ENCODE measurements at places on chromosomes 11 and 22.

DNA sequence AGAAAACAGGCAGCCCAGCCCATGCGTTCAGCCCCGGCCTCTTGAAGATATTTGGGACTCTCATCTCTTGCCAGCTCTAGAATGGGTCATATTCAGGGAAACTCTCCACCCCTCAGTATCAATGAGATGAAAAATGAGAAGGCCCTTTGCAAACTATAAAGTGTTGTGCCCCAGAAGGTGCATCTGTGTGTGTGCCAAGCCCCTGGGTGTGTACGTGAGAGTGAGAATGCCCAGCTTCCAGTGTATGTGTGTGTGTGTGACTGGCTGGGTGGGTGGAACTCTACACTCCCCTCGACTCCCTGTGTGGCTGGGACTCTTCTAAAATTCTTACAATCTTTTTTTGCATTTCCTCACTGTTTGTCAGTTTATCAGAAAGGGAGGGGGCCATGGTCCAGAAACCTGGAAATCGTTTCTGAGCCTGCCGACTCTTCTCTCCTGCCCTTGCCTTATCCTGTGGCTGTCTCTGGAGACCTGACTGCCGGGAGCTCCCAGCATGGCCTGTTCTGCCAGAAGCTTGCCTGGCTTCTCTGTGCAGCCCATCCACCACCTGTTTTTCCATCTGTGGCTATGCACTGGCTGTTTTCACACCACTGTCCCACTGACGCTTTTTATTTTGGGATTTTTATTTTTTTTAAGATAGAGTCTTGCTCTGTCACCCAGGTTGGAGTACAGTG lies 1.2 kb downstream of the P2RY6 start:
- DNase-seq, result no peak

GRCh38 chr11:76667271-76667818 lies 3.2 kb downstream of the LRRC32 start:
- DNase-seq, result no peak

- DNase-seq, result no peak
Measured at GRCh38 chr22:49070501-49070900, 757.2 kb downstream of the BRD1 start.

DNA sequence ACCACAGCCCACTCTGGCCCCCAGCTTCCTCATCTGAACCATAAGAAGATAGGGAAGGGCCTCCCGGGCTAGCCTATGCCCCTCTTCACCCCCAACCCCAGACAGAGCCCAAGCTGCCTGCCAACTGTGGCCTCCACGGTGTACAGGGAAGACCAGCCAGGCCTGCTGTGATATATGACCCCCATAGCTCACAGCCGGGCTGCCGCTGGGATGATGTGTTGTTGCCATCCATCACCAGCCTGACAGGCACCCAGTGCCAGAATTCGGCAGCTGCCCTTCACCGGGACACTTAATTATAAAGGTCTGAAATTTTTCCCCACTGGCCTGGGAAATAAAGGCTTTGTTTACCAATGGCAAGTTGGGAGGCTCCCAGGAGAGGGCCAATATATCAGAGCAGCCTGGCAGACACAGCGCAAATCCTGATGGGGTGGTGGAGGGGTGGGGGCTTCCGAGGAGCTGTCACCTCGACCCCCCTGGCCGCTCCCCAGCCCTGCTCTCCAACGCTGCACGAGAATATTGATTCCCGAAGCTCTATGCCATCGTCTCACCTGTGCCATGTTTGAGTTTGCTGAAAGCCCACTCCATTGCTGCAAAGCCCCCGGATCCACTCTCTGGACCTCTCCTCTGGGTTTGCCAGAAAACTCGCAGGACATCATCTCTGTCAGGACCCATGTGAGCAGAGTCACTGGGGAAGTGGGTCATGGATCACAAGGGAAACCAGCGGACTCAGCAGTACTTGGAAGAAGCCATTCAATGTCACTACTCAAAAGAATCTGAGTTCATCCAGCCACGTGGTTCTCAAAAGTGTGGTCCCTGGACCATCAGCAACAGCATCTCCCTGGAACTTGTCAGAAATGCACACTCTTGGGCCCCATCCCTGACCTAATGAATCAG lies 296.9 kb downstream of the MN1 start:
- DNase-seq, result no peak

GRCh38 chr11:93744669-93745004 lies 3.2 kb downstream of the C11orf54 start:
- DNase-seq, result no peak

DNA sequence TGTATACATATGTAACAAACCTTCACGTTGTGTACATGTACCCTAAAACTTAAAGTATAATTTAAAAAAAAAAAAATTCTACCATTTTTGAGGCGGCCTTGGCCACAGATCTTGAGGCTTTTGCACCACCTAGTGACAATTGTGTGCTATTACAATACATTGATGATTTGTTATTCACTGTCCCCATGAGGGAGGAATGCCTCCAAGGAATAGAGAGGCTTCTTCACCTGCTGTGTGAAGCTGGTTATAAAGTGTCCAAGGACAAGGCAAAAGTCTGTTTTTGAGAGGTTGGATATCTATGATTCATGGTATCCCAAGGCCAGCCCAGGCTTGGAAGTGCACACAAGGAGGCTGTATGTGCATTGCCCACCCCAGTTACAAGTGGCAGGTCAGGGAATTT lies 30.7 kb downstream of the SLC22A25 start:
- DNase-seq, result peak; percentile 29

DNA sequence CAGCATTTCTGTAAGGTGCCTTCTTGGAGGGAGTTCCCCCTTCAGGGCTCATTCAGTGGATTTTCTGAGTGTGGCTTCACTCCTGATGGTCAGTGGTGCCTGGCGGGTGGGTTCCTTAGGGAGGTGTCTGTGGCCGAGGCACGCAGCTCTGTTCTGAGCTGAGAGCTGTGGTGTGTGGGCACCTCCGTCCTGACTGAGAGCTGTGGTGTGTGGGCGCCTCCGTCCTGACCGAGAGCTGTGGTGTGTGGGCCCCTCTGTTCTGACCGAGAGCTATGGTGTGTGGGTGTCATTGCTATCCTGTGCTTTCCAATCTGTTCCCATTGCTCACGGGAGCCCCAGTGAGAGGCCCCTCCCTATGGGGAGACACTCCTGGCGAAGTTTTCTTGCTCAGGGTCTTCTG lies 39.8 kb downstream of the MUC6 start:
- no peak for DNase-seq

- DNase-seq, result no peak
Measured at GRCh38 chr22:36232715-36233401, 6.5 kb downstream of the APOL2 start.

DNA sequence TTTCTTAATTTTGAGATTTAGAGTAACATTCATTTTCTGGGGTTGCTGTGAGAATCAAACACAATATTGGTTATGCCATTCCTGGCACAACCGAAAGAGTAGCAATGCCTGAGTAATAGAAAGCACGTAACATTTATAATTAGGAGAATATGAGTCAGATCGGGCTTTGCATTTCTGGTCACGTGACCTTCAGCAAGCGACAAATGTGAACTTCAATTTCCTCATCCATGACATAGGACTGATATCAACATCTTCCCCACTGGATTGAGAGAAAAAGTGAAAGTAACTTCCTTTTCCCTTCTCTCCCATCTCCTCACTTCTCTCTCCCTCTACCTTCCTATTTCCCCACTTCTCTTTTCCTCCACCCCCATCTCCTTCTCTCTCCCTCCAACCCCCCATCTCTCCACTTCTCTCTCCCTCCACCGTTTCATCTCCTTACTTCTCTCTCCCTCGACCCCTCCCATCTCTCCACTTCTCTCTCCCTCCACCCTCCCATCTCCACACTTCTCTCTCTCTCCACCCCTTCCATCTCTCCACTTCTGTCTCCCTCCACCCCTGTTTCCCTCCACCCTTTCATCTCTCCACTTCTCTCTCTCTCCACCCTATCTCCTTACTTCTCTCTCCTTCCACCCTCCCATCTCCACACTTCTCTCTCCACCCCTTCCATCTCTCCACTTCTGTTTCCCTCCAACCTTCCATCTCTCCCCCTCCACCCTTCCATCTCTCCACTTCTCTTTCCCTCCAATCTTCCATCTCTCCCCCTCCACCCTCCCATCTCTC lies 33.5 kb upstream of the CAT start:
- DNase-seq, result peak; percentile 6

DNA sequence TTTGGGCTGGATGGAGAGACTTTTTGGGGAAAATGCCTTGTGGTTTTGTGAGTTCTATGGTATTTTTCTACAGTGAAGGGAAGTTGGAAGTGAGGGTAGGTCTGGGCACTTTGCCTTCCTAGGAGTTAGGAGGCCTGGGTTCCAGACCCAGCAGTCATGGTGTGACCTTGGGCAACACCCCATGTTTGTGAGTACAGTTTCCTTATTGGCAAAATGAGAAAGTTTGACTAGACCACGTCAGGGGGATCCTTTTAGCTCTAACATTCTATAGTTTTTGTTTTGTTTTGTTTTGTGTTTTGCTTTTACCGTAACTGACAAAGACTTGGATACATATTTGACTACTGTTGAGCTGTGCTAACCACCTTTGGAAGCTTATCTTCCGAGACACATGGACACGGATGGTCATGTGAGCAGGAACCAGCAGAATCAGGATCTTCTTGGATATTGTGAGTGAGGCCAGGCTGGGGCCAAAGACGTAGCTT lies 109.0 kb downstream of the PKNOX2 start:
- no peak for DNase-seq

DNA sequence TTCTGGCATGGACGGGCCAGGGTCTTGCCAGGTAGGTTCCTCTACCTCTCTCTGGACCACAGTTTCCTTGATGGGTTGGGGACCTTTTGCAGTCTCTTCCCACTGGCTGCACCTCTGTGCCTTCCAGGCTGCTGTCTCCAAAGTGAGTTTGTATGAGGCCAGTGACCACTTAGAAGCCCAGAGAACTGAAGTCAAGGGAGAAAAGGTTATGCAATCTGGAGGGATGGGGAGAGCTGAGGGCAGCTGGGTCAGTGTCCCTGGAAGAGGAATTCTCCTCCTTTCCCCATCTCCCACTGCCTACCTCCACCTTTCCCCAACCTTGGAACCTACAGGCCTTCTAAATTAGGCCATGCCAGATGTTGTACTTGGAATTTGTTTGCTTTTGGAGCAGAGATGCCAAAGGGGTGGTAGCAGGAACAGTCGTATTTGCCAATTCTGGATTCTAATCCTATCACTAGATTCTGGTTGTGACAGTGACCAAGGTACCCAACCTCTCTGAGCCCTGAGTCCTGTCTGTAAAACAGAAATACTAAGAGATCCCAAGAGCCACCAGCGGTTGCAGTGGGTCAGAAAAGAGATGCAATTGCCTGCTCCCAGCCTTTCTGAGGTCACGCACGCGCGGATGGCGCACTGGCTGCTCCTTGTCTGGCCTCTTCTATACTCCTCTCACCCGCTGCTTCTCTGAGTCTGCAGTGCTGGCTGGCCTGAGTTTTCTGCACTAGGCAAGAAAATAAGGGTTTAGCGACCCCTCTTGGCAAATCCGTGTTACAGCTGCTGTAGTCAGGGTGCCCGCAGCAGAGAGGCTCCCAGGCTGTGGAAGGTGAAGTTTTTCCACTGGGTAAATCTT lies 10.7 kb upstream of the ACCSL start:
- DNase-seq, result peak; percentile 11

- no peak for DNase-seq
Measured at GRCh38 chr11:102428696-102429095, 23.9 kb downstream of the TMEM123 start.

GRCh38 chr22:48857202-48857805 lies 970.4 kb downstream of the BRD1 start:
- no peak for DNase-seq

DNA sequence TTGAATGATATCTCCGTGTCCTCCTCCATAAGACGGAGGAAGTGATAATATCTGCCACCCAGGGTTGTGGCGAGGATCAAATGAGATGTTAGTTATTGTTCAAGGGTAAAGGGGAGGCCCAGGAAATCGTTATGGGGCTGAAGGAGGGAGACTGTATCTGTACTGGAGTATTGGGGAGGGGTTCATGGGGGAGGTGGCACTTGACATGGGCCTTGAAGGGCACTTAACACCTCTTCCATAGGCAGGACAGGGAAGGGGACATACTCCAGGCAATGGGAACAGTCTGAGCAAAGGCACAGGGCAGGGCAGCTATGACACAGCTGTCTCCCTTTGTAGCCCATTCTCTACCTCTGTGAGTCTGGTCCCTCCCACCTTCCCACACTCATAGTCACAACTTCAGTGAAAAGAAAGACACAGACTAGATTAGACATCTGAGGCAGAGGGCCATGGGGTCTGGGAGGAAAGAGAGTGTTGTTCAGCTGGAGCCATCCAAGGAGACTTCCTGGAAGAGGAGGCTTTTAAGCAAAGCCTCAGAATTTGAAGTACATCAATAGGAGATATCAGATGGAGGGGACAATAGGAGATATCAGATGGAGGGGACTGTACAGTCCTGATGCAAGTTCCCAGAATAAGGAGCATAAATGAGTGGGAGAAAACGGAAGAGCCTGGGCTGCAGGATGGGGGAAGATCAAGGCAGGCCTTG lies 15.8 kb upstream of the DGKZ start:
- DNase-seq, result peak; percentile 60

- DNase-seq, result no peak
Measured at GRCh38 chr11:97621282-97621681, 1231.5 kb downstream of the JRKL start.

GRCh38 chr22:39175353-39176142 lies 23.1 kb upstream of the CBX7 start:
- DNase-seq, result no peak

- DNase-seq, result no peak
Measured at GRCh38 chr11:72807021-72807693, 7.1 kb upstream of the ATG16L2 start.

GRCh38 chr11:76385903-76386302 lies 4.8 kb downstream of the GVQW3 start:
- DNase-seq, result no peak

DNA sequence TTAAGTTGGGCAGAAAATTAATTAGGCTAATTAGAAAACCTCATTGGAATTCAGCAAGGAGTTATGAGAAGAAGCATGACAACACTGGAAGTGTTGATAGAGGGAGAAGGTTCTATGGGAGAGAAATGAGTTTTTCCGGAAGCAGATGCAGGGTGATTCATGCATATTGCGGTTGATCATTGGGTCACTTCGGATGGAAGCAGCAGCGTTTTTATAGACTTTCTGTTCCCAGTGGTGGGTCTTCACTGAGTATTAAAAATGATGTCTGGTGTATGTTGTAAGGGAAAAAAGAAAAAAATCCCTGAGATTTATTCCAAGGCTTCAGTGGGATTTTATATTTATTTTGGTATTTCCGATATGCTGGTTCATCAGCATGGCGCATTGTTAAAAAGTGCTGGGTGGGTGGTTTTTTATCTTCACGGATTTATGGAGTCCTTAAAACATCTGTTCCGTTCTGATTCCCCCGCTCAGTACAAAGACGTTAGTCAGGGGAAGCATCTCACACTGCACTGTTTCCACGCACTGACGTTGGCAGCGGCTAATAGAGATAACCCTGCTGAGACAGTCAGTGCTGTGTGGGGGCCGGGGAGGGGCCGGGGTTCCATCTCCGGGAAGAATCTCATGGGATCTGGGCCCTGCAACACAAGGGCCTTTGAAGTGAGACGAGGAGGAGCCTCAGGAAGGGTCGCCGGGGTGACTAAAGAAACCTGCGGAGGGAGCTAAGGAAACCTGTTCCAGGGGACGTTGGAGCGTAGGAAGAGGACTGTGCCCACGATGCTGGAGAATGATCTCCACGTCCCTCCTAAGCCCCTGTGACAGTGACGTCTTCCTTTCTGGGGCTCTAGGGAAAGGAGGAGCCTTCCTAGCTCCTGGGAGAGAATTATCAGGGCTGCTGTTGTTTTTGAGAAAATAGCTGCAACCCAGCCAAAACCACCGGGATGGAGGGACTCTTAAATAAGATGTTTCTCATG lies 390.0 kb downstream of the NTM start:
- no peak for DNase-seq

All from stimulated activated CD4-positive, alpha-beta T cell treated with anti-CD3 and anti-CD28 coated beads, Interleukin-4, amount 100 ng/mL, for 24 hours (primary cell).